ENCODE measurements at places on chromosomes 5 and 9.
A peak's percentile ranks its signal among the peaks of the same experiment; 100 is the strongest.

DNA sequence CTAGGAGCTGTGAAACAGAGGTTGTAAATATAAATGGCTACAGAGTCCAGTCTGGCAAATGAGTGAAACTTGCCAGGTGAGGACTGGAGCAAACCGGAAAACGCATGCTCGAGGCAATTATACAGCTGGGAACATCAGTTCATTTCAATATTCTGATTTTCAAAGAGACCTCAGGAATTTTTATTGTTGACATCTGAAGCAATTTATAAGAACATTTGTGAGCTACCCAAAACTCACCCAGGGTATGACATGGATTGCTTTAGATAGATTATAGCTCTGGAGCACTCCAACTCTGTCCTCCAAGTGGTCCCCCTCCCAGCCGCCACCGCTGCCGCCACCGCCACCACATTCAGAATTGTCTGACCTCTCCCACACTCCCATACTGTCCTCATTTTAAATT lies 84.6 kb upstream of the GRAMD2B start:
- no peak for DNase-seq

DNA sequence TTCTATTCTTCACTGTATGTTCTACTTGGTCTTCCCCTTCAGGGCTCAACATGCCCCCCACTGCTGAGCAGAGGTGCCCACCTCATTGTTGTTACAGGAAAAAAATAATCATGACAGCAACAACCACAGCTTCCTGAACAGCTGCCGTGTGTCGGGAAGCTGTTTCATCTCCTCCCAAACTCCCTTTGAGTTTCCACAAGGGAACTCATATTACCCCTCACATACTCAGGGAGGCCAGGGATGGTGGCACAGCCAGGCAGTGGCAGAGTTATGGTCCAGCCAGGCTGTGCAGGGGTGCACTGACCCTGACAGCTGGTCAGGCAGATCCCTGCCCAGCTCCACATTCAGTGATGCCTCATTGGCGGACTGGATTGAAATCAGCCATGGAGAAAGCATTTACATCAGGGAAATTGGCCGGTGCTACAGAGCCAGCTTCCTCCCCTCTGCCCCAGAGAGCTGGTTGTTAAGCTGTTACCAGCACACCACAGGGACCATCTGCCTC lies 37.3 kb downstream of the SARDH start:
- DNase-seq: no peak

DNA sequence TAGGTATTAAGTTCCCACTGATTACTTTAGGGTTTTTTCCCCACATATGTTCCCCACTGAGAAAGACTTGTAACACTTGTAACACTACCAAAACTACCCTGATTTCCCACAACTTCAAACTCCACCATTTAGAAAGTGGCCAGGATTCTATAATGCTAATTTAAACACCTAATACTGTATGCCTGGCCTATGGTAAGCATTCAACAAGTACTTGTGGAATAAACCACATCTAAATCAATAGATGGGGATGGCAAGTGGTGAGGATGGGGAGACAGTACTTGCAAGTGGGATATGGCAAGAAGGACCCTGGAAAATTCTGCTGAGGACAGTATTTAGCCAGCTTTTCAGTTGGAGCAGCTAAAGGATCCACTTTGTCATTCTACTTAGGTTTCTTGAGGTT lies 210.7 kb downstream of the EBF1 start:
- no peak for DNase-seq

- no peak for DNase-seq
These were observed 119.6 kb upstream of the RETREG1 start for GRCh38 chr5:16736158-16736995.

GRCh38 chr5:14066326-14066725 lies 76.8 kb upstream of the TRIO start:
- no peak for DNase-seq

DNA sequence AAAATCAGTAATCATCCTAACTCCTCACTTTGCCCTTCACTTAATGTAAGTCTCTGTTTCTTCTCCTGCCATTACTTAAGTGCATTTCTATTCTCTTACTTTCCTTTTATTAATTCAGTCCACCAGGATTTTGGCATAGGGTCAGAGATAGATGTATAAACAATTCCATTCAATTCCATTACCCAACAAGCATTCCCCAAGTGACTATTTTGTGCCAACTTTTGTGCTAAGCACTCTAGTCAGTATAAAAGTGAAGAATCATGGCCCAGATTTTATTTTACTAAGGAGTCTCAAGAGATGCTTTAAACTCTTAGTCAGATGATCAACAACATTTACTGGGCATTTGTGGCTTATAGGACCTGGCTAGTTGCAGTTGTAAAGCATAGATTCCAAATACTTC lies 159.3 kb downstream of the DMAC1 start:
- no peak for DNase-seq

DNA sequence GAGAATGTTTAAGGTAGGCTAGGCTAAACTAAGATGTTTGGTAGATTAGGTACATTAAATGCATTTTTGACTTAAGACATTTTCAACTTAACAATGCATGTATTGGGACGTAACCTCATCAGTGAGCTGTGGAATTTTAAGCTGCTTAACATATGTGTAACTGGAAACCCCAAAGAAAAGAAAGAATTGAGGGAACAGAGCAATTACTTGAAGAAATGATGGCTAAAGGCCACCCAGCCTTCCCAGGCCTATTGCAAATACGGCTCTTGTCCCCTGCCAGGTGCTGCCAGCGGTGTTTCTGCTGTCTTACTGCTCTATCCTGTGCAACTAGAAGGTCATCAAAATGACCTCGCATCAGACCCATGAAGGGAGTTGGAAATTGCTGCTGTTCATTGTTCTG lies 52.0 kb downstream of the RICTOR start:
- DNase-seq: no peak

DNA sequence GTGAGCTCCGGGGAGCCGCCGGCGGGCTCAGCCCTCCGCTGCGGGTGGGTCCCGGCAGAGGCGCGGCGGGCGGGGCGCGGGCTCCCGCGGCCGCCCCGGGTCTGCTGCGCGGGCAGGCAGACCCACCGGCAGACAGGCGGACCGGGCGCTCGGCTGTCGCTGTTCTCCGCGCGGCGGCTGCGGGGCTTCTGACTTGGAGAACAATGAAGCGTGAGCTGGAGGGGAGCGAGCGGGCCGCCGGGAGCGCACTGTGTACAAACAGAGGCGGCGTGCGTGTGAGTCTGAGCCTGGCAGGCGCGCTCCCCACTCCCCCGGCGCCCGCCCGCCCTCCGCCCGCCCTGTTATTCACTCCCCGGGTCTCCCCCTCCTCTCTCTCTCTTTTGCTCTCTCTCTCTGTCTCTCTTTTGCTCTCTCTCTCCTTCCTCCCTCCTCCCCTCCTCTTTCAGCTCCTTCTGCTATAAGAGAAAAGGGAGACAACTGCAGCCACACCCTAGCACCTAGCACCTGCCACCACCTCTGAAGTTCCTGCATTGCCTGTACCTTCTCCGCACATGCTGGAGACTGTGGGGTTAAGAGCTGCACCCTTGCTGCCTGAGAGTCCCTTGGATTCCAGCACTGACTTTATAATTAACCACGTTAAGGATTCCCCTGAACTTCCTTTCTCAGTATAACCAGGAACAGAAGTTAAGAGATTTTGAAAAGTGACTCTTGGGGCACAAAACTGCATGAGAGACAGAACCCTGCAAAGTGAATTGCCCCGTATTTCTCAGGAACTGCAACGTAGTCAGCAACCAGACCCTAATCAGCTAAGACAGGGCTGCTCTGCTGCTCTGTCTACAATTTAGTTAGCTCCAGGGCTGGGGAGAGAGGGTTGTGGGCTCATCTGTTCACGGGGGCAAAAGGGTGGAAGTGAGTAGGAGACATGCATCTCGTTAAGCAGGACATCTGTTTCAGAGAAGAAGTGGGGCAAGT lies at the start of gene EDIL3:
Gene EDIL3 (minus strand): TSS at position 277 of the 972 bp plus-strand sequence. CDS start 506 bp downstream, outside the sequence.
- peak; percentile 84 for DNase-seq

DNA sequence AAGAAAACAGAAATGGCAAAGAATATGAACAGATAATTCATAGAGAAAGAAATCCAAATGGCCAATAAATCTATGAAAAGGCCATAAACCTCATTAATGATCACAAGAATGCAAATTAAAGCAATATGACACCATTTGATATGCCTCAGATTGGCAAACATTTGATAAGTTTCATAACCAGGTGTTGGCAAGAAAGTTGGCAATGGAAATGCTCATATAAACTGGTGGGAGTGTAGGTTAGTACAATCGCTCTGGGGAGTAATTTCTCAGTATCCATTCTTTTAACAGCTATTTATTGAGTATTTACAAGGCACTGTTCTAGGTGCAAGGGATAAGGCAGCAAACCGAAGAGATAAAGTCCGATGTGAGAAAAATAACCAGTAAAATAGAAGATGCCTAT lies 154.5 kb downstream of the TTLL11 start:
- no peak for DNase-seq

- no peak for DNase-seq
These were observed 326.5 kb downstream of the NTRK2 start for GRCh38 chr9:84996029-84996428.

DNA sequence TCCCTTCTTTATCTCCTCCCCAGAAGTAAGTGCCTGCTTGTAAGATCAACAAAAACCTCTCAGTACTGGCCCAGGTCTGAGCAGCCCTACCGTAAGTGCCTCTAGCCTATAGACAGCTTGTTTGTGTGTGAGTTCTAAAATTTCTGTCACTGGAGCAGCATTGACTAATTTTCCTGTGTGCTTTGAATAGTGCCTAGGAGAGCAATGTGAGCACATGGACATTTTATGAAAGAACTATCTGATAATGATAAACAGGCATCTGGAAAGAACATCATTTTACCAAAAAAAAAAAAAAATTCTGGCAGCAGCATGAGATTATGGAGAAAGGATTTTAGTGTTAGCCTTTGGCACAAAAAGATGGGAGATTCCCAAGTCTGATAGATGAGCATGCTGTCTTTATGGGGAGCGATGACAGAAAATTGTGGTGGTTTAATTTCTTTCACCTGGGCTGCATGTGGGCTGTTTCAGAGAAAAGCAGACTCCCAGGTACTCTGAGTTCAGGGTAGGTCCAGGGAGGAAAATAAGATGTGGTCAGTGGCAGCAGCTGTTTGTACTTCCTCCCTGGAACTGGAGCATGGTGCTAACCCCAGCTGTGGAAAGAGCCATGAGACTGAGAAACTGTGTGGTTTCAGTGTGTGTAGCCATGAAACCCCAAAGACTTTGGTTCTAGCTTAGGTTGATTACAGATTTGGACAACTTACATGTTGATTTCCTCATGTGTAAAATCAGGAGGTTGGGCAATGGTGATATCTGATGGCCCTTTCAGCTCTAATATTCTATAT lies 419.9 kb downstream of the NTRK2 start:
- DNase-seq: no peak

- DNase-seq: no peak
These were observed 91.2 kb downstream of the FSTL4 start for GRCh38 chr5:133520991-133521706.

DNA sequence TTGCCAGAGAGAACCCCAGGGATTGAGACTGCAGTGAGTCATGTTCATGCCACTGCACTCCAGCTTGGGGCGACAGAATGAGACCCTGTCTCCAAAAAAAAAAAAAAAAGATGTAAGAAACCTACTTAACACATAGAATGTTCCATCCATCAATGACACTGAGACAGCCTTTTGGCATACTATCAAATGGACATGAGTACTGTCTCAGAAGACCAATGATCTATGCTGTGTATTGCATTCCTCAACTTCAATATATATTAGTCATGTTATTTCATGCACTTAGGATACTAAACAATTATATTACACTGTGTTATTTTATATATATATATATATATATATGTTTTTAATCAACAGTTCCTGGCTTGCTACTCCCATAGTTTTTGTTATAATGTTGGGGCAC lies 57.1 kb upstream of the ANKH start:
- no peak for DNase-seq

DNA sequence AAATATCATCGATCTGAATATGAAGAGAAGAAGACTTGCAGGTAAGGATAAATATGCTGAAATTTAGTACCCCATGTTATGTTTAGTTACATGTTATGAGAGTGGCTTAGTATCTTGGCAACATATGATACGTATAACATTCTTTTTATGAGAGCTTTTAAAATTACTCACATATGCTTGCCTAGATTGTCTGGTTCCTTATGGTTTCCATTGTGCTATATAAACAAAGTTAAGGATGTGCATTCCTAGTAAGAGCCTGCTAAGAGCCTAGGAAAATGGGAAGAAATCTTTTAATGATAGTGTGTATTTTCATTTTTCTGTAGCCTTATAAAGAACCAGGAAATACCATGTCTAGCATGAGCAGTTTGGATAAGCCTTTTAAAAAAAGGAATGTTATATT lies 112.0 kb upstream of the KCNN2 start:
- no peak for DNase-seq

GRCh38 chr9:33908114-33908513 lies 91.2 kb downstream of the UBE2R2 start:
- DNase-seq: no peak

- DNase-seq: no peak
These were observed 478.1 kb upstream of the CDH9 start for GRCh38 chr5:27516437-27516836.

- no peak for DNase-seq
These were observed 60.5 kb downstream of the TNFSF8 start for GRCh38 chr9:114869845-114870244.

GRCh38 chr9:89436963-89437625 lies 60.8 kb downstream of the SEMA4D start:
- DNase-seq: no peak

DNA sequence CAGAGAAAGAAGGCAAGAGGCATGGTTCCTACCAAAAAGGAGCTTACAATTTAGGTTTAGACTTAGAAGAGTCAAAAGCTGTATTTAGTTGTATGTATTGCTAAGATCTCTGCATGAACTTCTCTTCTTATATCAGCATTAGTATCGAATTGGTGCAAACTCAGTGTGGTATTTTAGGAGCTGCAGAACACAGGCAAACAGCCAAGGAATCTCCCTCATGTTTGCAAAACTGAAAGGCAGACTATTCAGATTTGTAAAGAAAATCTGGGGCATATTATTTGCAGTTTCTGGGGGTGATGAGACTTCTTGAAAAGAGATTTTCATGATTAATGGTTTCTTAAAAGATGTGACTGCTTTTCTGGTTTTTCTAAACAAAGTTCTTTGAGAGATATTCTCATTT lies 252.7 kb downstream of the CEMIP2 start:
- DNase-seq: no peak

DNA sequence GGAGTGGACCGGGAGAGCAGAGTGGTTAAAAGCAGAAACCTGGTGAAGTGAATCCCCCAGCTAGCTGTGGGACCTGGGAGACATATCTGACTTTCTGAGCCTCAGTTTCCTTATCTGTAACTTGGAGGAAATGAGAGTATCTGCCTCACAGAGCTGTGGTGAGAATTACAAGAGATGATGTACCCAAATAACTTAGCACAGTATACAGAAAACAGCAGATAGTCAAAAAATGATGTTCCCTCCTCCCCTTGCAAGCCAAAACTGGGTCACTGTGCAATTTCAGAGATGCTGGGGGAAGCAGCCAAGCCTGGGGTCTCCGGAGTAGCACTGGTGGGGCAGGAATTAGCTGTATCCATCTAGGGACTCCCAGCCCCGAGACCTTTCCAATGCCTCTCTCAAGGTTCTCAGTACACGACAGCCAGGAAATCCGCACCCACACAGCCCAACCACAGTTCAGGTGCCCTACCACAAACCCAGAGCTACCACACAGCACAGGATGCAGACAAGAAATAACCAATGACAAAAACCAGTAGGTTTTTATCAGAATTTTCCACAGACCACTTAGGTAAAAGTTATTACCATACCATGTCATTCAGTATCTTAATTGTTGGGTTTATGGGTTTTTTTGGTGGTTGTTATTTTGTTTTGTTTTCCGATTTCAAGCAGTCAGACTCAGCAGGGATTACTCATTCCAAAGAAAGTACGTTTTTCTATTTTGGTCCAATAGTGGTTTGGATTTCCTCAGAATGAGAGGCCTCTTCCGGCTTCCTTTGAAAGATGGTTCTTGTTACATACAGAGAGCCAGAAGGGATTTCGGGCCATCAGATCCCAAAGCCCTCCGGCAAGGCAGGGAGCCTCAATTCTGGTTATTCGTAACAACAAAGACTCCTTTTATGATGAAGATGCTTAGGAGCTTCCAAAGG lies 4.9 kb upstream of the HRH2 start:
- DNase-seq: no peak
